ENCODE measurements at places on chromosomes 2 and 18.

GRCh38 chr18:78542204-78542603, 437.4 kb upstream of the SALL3 start:
- DNase-seq: no peak

- no peak for DNase-seq
Measured at GRCh38 chr2:29397713-29398112, 282.5 kb downstream of the CLIP4 start.

- DNase-seq: no peak
Measured at GRCh38 chr18:2821695-2822094, 25.1 kb upstream of the EMILIN2 start.

GRCh38 chr2:240338274-240338673, 97.2 kb upstream of the GPC1 start:
- DNase-seq: no peak

DNA sequence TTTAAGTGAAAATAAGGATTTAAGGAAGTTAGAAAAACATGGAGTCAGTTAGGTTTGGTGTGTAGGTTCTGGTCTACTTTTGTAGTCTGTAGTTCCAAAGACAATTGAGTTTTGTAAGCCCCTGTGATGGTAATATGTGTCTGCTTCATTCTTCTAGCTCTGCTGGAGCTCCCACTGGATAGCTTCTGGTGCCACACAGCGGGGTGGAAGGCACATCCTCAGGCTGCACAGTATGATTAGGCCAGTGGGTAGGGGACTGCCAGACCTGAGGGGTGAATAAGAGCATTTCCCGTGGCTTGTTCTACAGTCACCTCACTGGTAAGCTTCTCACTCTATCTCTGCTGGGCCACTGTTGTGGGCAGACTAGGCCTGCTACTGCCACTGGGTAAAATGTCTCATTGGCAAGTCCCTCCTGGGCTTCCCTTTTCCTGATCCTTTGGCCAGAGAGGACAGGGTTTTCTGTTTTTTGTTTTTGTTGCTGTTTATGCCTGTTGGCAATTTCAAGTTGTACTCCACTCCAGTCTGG, 44.5 kb downstream of the TMEM131 start:
- no peak for DNase-seq

DNA sequence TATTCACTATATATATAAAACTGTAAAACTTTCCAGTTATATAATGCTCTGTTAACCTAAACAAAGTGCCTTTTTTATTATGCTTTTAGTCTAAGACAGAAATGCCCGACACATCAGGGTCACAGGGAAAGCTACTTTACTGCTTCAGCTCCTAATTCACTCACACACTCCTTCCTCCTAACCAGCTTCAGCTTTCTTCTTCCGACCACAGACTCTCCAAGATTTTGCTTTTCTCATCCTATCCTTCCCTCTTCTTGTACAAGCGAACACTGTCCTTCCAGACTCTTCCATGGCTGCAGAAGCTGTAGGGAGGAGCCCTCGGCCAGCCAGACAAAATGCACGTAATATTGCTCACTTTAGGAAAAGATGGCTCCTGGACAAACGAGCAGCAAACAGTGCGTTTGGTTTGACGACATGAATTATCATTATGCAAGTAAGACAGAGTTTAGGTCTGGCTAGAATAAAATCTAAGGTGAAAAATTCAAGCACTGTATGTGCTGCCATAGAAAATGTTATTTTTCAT, 47.5 kb upstream of the HNRNPA3 start:
- DNase-seq: no peak

GRCh38 chr18:12336171-12336613, 28.2 kb downstream of the TUBB6 start:
- DNase-seq: no peak

- no peak for DNase-seq
Measured at GRCh38 chr2:96792772-96793749, 23.0 kb upstream of the CNNM3 start.

GRCh38 chr18:37432436-37433195, 133.0 kb downstream of the CELF4 start:
- no peak for DNase-seq

DNA sequence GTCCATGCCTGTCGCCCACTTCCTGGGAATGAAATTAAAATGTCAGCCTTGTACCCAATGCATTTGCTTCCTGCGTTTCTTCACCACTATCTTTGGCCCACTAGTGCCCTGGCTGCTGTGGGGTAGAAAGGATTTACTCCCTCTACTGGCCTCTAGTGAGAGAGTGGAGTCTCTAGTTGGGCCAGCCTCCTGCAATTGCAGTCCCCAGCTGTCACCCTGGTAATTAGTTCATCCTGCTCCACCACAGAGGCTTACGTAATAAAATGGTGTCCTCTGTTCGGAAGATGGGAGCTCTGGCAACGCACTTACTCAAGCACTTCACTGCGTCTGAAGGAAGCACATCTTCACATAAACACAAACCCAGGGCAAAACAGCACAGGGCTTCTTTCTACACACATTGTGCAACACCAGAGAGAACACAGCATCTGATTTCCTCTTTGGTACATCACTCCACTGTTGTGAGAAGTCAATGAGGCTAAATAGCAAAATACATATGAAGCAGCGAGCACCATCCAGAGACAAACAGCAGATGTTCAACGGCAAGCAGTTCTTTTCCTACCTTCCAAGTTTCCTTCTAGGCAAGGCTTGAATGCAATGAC, 274.6 kb downstream of the LRATD1 start:
- DNase-seq: no peak

DNA sequence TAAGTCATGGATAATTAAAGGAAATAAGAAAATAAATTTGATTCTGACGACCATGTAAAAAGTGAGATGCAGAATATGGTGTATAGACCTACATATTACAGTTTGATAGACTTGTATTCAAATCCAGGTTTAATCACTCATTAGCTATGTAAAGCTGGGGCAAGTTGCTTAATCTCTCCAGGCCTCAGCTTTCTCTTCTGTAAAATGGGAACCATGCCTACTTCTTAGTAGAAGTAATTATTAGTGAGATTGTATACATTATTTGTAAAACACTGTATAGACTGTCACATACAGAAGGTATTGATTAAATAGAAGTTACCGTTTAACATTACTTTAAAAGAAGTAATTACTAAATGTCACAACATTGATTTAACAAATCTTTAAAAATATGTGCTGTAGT, 392.2 kb downstream of the STK39 start:
- DNase-seq: no peak

DNA sequence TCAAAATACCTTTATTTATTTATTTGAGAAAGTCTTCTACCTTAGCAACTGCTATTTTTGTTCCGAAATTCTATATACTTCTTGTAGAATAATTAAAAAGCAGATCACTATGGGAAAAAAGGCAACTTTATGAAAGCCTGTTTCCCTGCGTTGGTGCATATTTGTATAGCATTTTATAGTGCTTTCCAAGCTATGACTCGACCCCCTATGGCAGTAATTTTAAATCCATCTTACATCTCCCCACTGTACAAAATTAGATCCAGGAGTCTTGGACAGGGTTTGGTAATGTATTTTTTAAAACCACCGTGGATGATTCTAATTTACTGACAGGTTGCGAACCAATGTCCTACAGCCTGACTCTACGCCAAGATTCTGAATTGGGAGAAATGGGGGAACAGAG, 10.1 kb downstream of the TANK start:
- DNase-seq: no peak

GRCh38 chr2:177711483-177712265, 319.1 kb downstream of the AGPS start:
- DNase-seq: no peak

- no peak for DNase-seq
Measured at GRCh38 chr2:19543663-19544383, 185.4 kb upstream of the OSR1 start.

- no peak for DNase-seq
Measured at GRCh38 chr2:207434306-207434705, 95.5 kb upstream of the CREB1 start.

GRCh38 chr2:137764646-137765045, 199.6 kb upstream of the HNMT start:
- no peak for DNase-seq
